Right lung (tissue), 10 donors: ENCODE measurements at places on chromosomes 3 and 15. TPM values are rescaled to one million over a fixed set of nuclear protein-coding genes. Genes with fewer than 3 reads are reported as not detected.

- no peak for DNase-seq
These were observed 221.9 kb upstream of the LRIG1 start for GRCh38 chr3:66722675-66723074.

DNA sequence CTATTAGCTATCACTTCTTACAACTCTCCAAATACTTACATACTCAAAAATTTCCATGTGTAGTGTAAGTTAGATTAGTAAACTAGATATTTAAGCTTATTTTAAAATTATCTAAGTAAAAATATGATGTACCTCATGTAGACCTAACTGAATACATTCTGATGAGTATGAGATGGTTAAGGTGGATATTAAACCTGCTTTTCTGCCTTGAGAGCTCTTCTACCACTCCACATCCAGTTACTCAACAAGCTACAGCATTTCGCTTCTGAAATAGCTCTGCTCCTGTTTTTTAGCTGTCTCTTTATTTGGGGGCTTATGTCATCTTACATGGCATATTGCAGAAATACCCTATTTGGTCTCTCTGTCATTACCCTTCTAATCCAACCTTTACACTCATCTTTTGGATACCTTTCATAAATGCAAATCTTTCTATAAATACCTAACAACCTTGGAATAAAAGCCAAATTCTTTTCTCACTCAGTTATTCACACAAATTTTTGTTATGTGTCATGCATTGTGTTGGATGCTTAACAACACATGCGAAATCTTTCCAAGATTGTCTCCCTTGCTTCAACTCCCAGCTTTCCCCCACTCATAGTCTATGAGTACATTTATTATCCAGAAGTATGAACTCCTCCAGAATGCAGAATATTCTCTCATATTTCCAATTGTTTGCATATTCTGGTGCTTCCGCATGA lies 92.0 kb downstream of the ALCAM start:
- no peak for DNase-seq

GRCh38 chr3:66442254-66443117 lies 58.3 kb downstream of the LRIG1 start:
- DNase-seq, result peak; percentile 71

DNA sequence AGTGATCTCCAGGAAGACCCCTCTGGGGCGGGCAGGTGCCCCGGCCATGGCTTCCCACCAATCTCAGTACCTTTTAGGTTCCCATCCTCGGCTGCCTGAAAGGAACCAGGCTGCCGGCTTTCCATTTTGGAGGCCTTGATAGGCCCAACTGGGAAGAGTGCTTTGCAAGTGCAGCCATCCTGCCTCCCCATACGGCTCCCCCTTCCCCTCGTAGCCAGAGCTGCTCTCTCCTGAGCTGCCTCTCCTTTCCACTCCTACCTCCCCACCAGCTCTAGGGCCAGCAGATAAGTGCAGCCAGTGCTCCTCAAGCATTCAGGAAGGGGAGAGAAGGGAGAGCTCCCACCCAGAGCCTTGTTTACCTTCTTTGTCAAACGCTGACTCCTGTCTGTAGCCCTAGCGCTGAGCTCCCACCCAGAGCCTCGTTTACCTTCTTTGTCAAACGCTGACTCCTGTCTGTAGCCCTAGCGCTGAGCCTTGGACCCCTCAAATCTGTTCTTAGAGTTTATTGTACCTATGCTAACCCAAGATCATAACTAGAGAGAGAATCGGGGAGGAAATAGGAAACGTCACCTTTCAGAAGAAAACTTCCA lies 133.0 kb downstream of the LRRK1 start:
- no peak for DNase-seq

- DNase-seq, result no peak
These were observed 32.5 kb downstream of the NME9 start for GRCh38 chr3:138297059-138297607.

DNA sequence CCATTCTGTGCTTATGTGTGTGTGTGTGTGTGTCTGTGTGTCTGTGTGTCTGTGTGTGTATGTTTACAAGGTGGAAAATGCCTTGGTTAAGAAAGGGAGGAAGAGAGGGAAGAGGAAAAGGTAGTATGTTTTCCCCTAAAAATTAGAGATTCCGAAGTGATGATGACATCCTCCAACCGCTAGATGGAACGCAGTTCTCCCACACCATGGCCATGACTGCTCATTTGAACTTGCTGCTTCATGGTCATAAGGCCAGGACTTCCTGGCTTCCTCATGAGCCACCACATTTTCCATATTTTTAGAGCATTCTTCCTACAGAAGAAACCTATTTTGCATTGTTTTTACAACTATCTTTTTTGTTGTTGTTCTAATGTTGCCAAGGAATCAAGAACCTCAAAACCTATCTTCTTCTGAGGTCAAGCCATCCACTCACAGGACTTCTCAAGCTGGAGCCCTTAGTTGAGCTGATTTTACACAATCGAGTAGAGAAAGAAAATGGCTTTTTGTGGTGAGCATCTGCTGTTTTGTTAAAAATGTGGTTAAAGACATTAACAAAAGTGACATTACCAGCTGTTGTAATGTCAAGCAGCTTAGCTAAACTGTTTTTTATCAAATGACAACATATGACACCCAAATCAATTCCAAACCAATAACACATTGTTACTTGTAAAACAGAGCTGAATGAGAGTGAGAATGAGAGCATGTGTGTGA lies 1091.0 kb downstream of the FHIT start:
- DNase-seq, result no peak

DNA sequence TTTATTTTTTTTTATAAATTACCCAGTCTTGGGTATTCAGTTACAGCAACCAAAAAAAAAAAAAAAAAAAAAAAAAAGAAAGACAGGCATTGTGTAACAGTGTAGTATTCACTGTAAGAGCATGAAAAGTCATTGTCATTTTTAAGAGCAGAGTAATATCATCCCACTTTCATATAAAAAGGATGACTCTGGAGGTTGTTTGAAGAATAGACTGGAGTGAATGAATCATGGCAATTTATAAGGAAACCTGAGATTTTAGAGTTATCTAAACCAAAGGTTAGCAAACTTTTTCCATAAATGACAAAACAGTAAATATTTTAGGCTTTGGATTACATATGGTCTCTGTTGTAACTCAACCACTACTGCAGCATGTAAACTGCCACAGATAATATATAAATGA lies 794.9 kb downstream of the NTRK3 start:
- DNase-seq, result no peak

UROC1 gene
- polyA plus RNA-seq, result 0.18 TPM

DNA sequence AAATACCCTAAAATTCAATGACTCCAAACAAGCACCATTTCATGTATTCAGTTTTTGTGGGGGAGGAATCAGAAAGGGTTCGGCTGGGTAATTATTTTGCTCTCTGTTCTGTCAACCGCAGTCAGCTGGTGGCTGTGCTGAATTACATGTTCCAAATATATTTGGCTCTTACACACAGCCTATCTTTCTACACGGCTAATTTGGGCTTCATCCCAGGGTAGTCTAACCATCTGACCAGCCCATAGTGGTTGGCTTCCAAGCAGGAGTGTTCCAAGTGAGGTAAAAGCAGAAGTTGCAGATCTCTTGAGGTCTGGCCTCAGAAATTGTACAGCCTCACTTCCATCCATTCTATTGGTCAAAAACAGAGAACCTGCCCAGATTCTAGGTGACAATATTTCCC lies 760.8 kb upstream of the SEMA6D start:
- no peak for DNase-seq

FBXO40 gene
- 0.03 TPM for polyA plus RNA-seq

RASGRP1 gene
- 1.5 TPM for polyA plus RNA-seq

COMMD4 gene
- polyA plus RNA-seq, result 88.0 TPM

DNA sequence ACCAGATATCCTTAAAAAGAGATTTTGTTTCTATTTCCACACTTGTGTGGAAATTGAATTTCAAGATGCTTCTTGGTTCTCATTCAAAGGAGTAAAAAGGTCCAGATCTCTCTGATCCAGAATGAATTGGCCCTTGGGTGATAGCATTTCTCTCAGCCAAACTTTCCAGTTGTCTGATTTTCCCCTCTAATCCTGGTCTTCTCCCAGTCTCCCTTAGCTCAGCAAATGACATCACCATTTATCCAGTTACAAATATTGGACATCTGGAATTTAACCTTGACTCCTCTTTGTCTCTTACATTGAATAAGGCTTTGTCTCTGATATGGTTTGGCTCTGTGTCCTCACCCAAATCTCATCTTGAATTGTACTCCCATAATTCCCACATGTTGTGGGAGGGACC lies 10.2 kb upstream of the FGF7 start:
- no peak for DNase-seq

NPAP1 gene
- 0.72 TPM for polyA plus RNA-seq

GRCh38 chr3:27720899-27721716 lies 1.0 kb downstream of the EOMES start:
- no peak for DNase-seq

DNA sequence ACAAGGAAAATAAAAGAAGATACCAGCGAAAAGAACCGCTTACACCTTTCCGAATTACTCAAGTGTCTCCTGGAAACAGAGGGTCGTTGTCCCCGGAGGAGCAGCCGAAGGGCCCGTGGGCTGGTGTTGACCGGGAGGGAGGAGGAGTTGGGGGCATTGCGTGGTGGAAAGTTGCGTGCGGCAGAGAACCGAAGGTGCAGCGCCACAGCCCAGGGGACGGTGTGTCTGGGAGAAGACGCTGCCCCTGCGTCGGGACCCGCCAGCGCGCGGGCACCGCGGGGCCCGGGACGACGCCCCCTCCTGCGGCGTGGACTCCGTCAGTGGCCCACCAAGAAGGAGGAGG lies 325 bp downstream of the ALCAM start:
- no peak for DNase-seq

GPR62 gene
- 0.21 TPM for polyA plus RNA-seq

- DNase-seq, result no peak
These were observed 4.8 kb upstream of the VILL start for GRCh38 chr3:37985637-37986320.

DNA sequence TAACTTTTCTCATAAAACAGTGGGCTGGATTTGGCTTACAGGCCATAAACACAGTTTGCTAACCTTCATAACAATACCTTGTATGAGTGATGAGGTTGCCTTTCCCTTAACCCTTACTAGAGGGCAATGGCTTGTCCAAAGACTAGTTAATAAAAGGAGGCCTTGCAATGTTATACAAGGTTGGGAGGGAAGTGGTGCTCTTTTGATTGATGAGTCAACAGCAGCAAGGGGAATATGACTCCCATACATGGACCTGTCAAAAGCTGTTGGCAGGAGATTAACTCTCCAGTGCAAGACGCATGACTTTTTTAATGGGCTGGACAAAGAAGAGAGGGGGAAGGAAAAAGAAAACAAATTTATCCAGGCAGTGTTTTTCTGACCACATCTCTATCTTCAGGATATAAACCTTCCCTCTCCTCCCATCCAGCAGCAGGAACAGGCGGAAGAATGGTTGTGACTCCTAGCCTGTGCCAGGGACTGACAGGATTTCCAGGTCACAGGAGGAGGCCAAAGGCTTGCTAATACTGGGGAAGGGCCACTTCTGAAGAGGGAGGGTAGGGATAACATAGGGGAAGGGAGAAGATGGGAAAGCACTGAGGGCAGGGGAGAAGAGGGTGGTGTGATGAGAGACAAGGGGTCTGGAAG lies 35.2 kb upstream of the ARL14 start:
- DNase-seq, result no peak

KCNAB1 gene
- polyA plus RNA-seq, result 1.7 TPM
